Uterine smooth muscle cell (primary cell): ENCODE measurements at places on chromosomes 3 and 15. TPM values are rescaled to one million over a fixed set of nuclear protein-coding genes. Genes with fewer than 3 reads are reported as not detected.

The PIK3CB gene
- total RNA-seq, result 14.4 and 15.5 TPM in 2 replicates

The NEO1 gene
- 12.5 and 14.6 TPM in 2 replicates for total RNA-seq

The COMMD2 gene
- 26.8 and 28.4 TPM in 2 replicates for total RNA-seq

The MKRN2 gene
- total RNA-seq, result 44.6 and 48.4 TPM in 2 replicates

The STRIT1 gene
- not detected in 2 replicates for total RNA-seq

The ACAN gene
- 0.25 and 3.0 TPM in 2 replicates for total RNA-seq

The CTXN2 gene
- total RNA-seq, result not detected in 2 replicates

The CHRM5 gene
- 0.75 TPM in 1 of 2 replicates, not detected in the other for total RNA-seq

The RETNLB gene
- not detected in 2 replicates for total RNA-seq

The CHRD gene
- total RNA-seq, result 7.4 and 9.3 TPM in 2 replicates

The ZPLD1 gene
- total RNA-seq, result 0.62 TPM in 1 of 2 replicates, not detected in the other

The LDHAL6B gene
- total RNA-seq, result under 0.01 TPM in 1 of 2 replicates, not detected in the other

The HCLS1 gene
- 2.1 and 2.5 TPM in 2 replicates for total RNA-seq

The PPM1L gene
- total RNA-seq, result 0.75 and 0.77 TPM in 2 replicates

The FSD2 gene
- not detected in 2 replicates for total RNA-seq

The SKOR1 gene
- 0.11 and 0.12 TPM in 2 replicates for total RNA-seq

The SERPINI2 gene
- total RNA-seq, result not detected in 2 replicates

The GOLGA8S gene
- total RNA-seq, result under 0.01 and 0.12 TPM in 2 replicates

The C3orf22 gene
- not detected in 2 replicates for total RNA-seq

The CASR gene
- not detected in 2 replicates for total RNA-seq

The SOX14 gene
- total RNA-seq, result not detected in 2 replicates

The UBA3 gene
- 70.9 and 88.2 TPM in 2 replicates for total RNA-seq

The TSC22D2 gene
- total RNA-seq, result 10.3 and 13.2 TPM in 2 replicates

The MOBP gene
- under 0.01 TPM in 2 replicates for total RNA-seq

The COL6A6 gene
- total RNA-seq, result under 0.01 and 0.11 TPM in 2 replicates

The MGLL gene
- 25.1 and 38.6 TPM in 2 replicates for total RNA-seq

The RARRES1 gene
- total RNA-seq, result 26.2 and 30.5 TPM in 2 replicates

The CPEB1 gene
- 34.7 and 35.2 TPM in 2 replicates for total RNA-seq

The TEX55 gene
- total RNA-seq, result not detected in 2 replicates

The SYNPR gene
- total RNA-seq, result not detected in 2 replicates

The FEZF2 gene
- total RNA-seq, result not detected in 2 replicates

The DPPA4 gene
- total RNA-seq, result not detected in 2 replicates

The SPTSSB gene
- under 0.01 and 20.3 TPM in 2 replicates for total RNA-seq

The ERICH6 gene
- 0.22 TPM in 1 of 2 replicates, not detected in the other for total RNA-seq

The PTX3 gene
- total RNA-seq, result 186 and 777 TPM in 2 replicates

The INSYN1 gene
- 0.11 and 0.50 TPM in 2 replicates for total RNA-seq

The ISLR2 gene
- under 0.01 and 0.25 TPM in 2 replicates for total RNA-seq

The SOX2 gene
- total RNA-seq, result not detected in 2 replicates

The WDR5B gene
- total RNA-seq, result 5.5 and 5.9 TPM in 2 replicates

The C3orf49 gene
- not detected in 2 replicates for total RNA-seq

The AHSG gene
- total RNA-seq, result not detected in 2 replicates

The SMARCC1 gene
- total RNA-seq, result 31.4 and 33.7 TPM in 2 replicates

The SCAANT1 gene
- total RNA-seq, result not detected in 2 replicates
